Pancreas (tissue), 10 donors: ENCODE measurements at places on chromosomes 12 and 14. TPM values are rescaled to one million over a fixed set of nuclear protein-coding genes. Genes with fewer than 3 reads are reported as not detected.

Gene FBLN5
- 17.2 TPM for total RNA-seq

Gene ARHGEF40
- 24.5 TPM for total RNA-seq

Gene CCDC177
- total RNA-seq: not detected

Gene OR4K1
- not detected for total RNA-seq

Gene KLRB1
- 0.12 TPM for total RNA-seq

Gene TAC3
- not detected for total RNA-seq

Gene SNRPF
- total RNA-seq: 5.6 TPM

Gene PTPRO
- 0.28 TPM for total RNA-seq

Gene SERPINA5
- 130 TPM for total RNA-seq

Gene LUM
- 8.4 TPM for total RNA-seq

Gene RNASE3
- not detected for total RNA-seq
